ENCODE measurements at places on chromosomes 4 and X. TPM values are rescaled to one million over a fixed set of nuclear protein-coding genes. Genes with fewer than 3 reads are reported as not detected.

Gene IDUA
- total RNA-seq = 17.9 TPM

Gene LINC00632
- 5.3 TPM for total RNA-seq

Gene GABRA4
- total RNA-seq = not detected

Gene TMPRSS11D
- not detected for total RNA-seq

Gene CHRDL1
- not detected for total RNA-seq

Gene MND1
- total RNA-seq = 5.7 TPM

Gene HSD17B13
- total RNA-seq = 0.22 TPM

Gene VSIG4
- not detected for total RNA-seq

Gene UCP1
- total RNA-seq = not detected

Gene UGT2B17
- not detected for total RNA-seq

Gene DCAF8L2
- total RNA-seq = not detected

Gene RS1
- total RNA-seq = not detected

Gene TCP11X2
- total RNA-seq = not detected

Gene GCNA
- 1.7 TPM for total RNA-seq

Gene FAM9B
- not detected for total RNA-seq

Gene EREG
- total RNA-seq = 20.9 TPM

Gene ERVMER34-1
- total RNA-seq = not detected

Gene OFD1
- total RNA-seq = 9.6 TPM

Gene DRP2
- total RNA-seq = 0.22 TPM

Gene BCORL1
- total RNA-seq = 1.3 TPM

Gene NWD2
- not detected for total RNA-seq

Gene CLCN4
- 7.2 TPM for total RNA-seq

Gene ASB9
- total RNA-seq = 1.6 TPM

Gene VEGFC
- 59.7 TPM for total RNA-seq

Gene SCML1
- 11.0 TPM for total RNA-seq

Gene YY2
- total RNA-seq = 2.1 TPM

Gene IQSEC2
- 11.7 TPM for total RNA-seq

Gene TFDP3
- total RNA-seq = not detected

Gene TEX13D
- total RNA-seq = not detected

Gene GALNT7
- 16.6 TPM for total RNA-seq

Gene DCX
- not detected for total RNA-seq

Gene NDNF
- total RNA-seq = not detected

Gene REPS2
- total RNA-seq = 0.14 TPM

Gene CXXC4
- total RNA-seq = 0.14 TPM

Gene SLC7A11
- total RNA-seq = 45.4 TPM

Gene MAGEB10
- not detected for total RNA-seq

Gene PCDH7
- total RNA-seq = 2.2 TPM

Gene EGFL6
- total RNA-seq = 7.7 TPM

Gene ATP6AP1
- 151 TPM for total RNA-seq

Gene PNPLA4
- 10.9 TPM for total RNA-seq

Gene WNK3
- 0.29 TPM for total RNA-seq

Gene PABPC1L2B
- not detected for total RNA-seq

Gene WDR17
- total RNA-seq = 0.66 TPM

Gene PLAC8
- not detected for total RNA-seq

Gene IBSP
- total RNA-seq = 0.14 TPM

Gene CXCL3
- 19.7 TPM for total RNA-seq

Gene RTL5
- 2.4 TPM for total RNA-seq

Gene LONRF3
- 0.57 TPM for total RNA-seq

Gene SFRP2
- total RNA-seq = not detected

Gene UGT2A1
- not detected for total RNA-seq

Gene MTCP1
- total RNA-seq = 1.9 TPM

Gene SLC6A8
- total RNA-seq = 16.4 TPM

Gene PLAC1
- total RNA-seq = 2.9 TPM

Data from placental pericyte (primary cell).